ENCODE measurements at places on chromosomes 12 and 14.

DNA sequence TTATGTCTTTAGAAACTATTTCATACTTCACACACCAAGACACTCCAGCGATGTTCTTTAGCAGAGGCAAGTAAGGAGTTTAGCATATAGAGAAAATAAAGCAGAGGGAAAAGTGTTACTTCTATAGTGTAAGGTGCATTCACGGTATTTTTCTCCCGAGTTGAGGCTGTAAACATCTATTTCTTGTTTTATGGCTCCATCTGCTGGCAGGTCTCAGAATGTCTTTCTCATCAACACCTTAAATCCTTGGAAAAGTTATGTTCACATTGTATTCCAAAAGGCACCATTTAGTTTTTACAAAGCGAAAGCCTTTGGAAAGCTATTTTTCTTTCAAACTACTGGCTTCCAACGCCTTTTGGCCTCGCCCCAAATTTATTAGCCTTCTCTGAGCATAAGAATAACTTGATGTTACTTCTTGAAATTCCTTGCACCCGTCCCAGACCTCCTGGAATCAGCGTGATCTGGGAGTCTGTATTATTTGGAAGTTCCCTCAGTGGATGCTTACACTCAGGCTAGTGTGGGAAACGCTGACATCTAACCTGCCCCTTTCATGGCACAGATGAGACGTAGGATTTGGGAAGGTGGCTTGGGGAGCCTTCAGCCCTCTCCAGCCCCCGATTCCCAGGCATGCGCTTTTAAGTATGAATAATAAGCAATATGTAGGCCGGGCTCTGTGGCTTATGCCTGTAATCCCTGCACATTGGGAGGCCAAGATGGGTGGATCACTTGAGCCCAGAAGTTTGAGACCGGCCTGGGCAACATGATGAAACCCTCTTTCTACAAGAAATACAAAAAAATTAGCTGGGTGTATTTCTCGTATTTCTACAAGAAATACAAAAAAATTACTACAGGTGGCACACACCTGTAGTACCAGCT lies 1.9 kb upstream of the PIWIL1 start:
- DNase-seq = peak; percentile 79

DNA sequence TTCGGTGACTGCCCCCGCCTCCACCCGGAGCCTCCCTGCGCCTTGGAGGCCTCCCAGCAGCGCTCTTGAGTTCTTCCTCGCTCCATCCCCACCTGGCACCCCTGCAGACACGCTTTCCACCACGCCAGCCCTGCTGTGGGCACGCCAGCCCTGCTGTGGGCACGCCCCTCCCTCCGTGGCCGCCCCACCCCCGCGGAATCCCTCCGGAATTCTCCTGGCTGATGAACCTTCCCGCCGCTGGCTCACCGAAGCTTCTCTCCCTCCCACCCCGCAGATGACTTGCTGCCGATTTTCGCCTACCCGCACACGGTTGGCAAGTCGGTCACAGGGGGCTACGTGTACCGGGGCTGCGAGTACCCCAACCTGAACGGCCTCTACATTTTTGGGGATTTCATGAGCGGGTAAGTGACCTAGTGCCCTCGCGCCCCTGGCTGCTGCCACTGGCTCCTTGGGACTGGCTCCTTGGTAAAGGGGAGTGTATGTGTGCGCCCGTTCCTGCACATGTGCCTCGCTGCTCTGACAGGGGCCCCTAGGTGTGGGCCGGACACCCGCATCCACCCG lies 15.2 kb downstream of the HHIPL1 start:
- DNase-seq = no peak

DNA sequence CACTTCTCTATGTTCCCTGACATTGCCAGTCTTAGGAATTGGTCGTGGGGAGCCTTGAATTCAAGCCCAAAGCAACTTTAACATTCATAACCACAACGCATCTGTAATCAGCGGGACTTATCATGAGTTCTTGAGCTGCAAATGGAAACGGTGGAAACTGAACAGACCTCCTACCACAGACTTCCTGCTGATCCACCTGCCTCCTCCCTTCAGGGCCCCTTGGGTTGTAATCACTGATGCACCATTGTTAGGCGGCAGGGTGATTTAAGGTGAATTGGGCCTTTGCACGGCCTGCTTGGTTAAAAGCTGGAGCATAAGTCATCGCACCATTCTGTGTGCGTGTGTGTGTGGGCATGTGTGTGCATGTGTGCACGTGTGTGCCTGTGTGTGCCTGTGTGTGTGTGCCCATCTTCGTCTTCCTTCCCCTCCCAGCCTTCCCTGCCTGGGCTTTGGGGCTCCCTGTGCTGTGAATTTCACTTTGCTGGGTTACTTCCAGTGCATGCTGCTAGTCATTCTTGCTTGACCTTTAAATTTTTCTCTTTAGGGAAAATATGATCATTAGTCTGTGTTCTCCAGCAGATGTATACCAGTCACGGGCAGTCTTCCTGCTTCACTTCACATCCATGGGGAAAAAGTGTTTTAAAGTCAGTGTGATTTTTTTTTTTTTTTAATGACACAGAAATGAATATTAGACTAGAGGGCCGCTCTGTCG lies 29.1 kb downstream of the CHST11 start:
- peak; percentile 85 for DNase-seq

- DNase-seq = no peak
These were observed 41.6 kb downstream of the ITPK1 start for GRCh38 chr14:93073910-93074769.

GRCh38 chr14:20632831-20633691 lies 8.4 kb downstream of the OR6S1 start:
- DNase-seq = peak; percentile 89

GRCh38 chr12:94429633-94430032 lies 30.0 kb downstream of the CEP83 start:
- no peak for DNase-seq

- DNase-seq = no peak
These were observed 26.3 kb downstream of the TESC start for GRCh38 chr12:117072736-117073490.

- no peak for DNase-seq
These were observed 52.1 kb downstream of the VWF start for GRCh38 chr12:6072302-6072752.

GRCh38 chr14:86954623-86955022 lies 1038.4 kb downstream of the GALC start:
- no peak for DNase-seq

DNA sequence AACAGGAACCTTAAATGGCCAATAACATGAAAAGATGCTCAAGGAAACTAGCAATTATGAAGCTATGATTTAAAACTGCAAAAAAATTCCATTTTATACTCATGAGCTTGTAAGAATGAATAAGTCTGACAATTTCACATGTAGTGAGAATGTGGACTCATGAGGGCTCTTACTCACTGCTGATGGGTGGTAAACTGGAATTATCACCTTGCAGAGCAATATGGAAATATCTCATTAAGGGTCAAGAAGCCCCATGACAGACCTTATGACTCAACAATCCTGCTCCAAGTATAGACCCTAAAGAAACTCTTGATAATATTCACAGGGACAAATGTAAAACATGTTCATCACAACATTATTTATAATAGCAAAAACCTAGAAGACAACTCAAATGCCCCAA lies 23.5 kb upstream of the SMAGP start:
- no peak for DNase-seq

DNA sequence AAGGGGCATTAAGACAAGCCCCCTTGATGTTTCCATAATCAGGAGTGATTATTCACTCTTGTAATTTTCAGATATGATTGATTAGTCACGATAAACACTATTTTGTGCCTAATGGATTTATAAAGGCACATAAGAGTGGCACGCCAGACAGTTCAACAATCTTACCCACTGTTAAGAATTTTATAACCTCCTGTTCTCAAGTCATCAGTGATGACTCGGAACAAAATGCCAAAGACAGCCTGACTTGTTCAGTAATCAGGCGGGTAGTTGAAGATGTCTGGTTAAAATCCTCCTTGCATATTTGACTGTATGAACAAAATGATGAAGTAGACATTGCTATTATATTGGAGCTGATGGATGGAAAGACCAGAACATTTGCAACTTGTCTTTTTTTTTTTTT lies 212.1 kb upstream of the RMST start:
- no peak for DNase-seq

DNA sequence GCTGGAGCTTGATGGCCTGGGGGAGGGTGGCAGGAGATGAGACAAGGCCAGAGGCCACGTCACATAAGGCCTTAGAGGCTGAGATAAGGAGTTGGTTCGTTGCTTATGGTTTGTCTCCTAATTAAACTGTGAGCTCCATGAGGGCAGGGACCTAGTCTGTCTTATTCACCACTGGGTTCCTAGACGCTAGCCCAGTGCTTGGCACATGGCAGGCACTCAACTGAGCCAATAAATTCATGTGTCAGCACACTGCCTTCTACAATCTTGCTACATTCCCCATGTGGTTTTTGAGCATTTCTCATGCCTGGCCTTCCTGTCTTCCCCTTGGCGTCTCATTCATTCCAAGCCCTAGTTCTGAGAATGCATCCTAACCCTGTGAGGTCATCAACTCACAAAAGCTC lies 92.5 kb upstream of the MED13L start:
- no peak for DNase-seq

DNA sequence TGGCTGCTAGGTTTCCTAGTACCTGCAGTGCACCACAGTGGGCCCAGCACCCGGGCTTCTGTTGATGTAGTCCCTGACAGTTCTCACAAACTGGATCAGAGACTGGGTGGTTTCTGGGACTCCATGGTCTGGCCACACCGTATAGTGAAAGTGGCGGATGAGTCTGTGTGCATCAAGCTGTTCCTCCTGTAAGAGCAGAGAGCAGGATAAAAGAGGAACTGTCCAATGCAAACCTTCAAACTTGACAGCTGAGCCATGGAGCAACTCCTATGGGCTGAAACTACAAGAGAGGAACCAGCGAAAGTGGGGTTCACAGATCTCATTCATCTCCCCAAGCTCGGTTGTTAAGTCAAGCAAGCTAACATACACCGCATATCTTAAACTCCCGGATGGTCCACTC lies 102.8 kb downstream of the PTPRB start:
- no peak for DNase-seq

- DNase-seq = no peak
These were observed 29.3 kb downstream of the SLC7A8 start for GRCh38 chr14:23153851-23154796.

GRCh38 chr12:52910248-52910883 lies 5.5 kb upstream of the KRT8 start:
- no peak for DNase-seq

DNA sequence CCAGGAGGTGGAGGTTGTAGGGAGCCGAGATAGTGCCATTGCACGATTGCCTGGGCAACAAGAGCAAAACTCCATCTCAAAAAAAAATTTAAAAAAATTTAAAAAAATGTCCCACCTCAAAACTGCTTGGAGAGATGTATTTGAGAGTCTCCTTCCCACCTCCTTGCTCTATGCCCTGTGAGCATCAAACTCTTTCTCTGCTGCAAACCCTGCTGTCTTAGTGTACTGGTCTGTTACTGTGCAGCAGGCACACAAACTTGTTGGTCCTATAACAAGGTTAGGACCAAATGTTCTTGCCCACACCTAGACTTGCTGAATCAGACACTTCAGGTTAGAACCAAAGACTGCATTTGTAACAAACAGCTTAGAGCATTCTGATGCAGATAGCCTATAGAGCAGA lies 153.5 kb upstream of the FUT8 start:
- no peak for DNase-seq

- DNase-seq = no peak
These were observed 19.8 kb downstream of the GALNT6 start for GRCh38 chr12:51371295-51371953.

DNA sequence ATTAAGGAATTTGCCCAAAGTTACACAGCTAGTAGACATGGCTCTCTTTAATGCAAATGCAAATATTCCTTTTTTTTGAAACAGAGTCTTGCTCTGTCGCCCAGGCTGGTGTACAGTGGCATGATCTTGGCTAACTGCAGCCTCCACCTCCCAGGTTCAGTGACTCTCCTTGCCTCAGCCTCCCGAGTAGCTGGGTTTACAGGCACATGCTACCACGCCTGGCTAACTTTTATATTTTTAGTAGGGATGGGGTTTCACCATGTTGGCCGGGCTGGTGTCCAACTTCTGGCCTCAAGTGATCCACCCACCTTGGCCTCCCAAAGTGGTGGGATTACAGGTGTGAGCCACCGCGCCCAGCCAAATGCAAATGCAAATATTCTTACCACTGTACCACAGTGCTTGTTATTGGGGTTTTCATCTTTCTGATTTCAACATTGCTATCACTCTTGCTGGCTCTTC lies 24.5 kb upstream of the HIGD1C start:
- no peak for DNase-seq

DNA sequence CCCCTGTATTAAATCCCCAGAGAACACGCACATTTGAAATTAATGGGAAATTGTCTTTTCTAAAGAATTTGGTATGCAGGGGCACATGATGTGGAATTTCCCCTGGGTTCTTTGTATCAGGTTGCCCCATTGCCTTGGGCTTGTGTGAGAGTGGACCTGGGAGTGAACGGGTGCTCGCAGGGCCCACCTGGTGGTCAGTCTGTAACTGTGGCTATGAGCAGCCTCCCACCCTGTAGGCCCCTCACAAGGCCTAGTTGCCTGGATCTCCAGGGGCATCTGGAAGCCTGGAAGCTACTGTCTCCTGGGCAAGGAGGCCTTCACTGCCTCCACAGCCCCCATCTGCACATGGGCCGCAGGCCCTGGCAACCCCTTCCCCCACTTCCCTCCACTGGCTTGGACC lies 96.7 kb downstream of the SLC25A47 start:
- DNase-seq = no peak

DNA sequence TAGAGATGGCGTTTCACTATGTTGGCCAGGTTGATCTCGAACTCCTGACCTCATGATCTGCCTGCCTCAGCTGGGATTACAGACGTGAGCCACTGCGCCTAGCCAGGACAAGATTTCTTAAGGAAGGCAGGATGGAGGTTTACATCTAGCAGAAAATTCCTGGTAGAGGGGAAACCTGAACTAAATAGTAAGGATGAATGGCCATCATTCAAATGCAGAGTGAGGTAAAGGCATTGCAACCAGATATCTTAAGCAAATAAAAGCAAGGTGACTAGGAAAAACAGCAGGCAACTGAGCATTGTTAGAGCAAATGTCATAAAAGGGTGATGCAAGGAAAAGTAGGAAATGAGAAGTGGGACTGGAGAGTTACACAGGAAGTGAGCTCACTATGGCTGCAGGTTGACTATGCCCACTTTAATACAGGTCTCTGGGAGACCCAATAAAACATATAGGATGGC lies 133.0 kb downstream of the SOX5 start:
- no peak for DNase-seq

DNA sequence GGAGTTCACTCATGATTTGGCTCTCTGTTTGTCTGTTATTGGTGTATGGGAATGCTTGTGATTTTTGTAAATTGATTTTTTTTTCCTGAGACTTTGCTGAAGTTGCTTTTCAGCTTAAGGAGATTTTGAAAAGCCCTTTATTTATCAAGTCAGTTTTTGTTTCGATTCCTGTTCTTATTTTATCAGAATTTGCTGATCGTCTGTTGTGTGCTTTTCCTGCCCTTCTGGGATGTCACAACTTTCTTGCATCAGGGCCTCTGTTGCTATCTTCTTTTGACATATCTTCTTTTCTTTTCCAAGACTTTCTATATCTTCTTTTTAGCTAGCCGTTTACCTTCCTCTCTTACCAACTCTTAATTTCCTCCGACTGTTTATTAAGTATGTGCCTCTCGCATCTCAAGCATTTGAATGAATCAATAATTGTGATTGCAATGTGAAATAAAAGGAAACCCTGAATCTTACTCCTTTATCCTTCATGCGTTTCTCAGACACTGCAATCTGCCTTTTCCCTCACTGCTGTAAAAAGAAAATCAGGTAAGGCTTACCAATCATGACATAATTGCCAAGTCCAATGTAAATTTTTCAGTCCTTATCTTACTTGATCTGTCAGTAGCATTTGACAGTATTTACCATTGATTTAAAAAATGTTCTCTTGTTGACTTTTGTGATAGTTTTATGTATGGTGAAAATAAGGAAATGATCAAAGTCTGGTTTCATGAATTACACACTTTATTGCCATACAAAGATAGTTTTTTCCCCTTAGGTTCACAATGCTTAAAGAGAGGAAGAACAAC lies 53.0 kb downstream of the ETNK1 start:
- DNase-seq = no peak

All from activated CD4-positive, alpha-beta T cell treated with anti-CD3 and anti-CD28 coated beads, Interleukin-2, amount 10 ng/mL, durations not matched to agents 24 days and 14 days (primary cell).